ENCODE measurements at places on chromosomes 1 and 21.

- no peak for DNase-seq
These were observed 1.0 kb downstream of the TRMT1L start for GRCh38 chr1:185155600-185156287.

- DNase-seq: no peak
These were observed 13.1 kb downstream of the FAM78B start for GRCh38 chr1:166153525-166154314.

DNA sequence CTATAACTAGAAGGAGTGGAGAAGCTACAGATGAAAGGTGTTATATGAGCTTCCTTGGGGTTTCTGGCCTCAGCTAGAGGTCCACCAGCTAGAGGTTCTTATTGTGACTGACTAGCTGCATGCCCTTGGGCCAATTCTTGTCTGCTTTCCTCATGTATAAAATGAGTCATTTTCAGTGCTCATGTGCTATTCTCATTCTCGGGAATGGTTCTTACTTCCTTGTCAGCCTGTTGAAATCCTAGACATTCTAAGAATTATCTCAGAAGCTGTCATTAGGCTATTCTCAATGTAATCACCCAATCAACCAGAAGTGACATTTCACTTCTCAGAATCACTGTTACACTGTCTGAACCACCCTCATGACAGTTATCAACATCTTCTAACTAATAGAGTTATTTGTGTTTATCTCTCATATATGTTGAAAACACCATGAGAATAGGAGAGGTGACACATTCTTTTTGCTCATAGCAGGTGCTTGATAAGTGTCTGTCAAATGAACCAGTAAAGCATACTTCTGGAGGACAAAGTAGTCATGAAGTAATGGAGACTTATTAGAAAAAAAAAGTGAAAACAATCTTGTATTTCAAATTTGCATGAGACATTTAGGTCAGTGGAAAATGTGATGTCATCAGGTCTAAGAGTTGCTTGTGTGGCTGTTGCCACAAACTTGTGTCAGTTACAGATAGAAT lies 122.8 kb upstream of the IVNS1ABP start:
- DNase-seq: peak; percentile 82

- no peak for DNase-seq
These were observed 10.1 kb downstream of the H6PD start for GRCh38 chr1:9244501-9245229.

DNA sequence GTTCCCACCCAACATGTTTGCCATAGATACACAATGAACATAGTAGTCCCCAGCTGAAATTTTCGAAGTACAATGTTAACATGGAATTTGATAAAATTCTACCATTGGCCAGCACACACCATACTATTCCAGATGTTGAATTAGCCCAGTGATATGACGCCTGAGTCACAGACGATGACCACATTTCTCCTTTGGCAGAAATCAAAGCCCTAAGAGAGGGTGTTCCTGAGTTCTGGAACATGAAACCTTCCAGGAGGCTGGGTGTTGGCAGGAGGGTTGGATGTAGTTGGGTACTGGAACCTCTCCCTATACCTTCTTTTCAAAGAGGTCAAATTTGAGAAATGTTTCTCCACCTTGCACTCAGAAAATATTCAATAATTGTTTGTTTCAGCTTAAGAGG lies 37.8 kb downstream of the LPAR3 start:
- no peak for DNase-seq

DNA sequence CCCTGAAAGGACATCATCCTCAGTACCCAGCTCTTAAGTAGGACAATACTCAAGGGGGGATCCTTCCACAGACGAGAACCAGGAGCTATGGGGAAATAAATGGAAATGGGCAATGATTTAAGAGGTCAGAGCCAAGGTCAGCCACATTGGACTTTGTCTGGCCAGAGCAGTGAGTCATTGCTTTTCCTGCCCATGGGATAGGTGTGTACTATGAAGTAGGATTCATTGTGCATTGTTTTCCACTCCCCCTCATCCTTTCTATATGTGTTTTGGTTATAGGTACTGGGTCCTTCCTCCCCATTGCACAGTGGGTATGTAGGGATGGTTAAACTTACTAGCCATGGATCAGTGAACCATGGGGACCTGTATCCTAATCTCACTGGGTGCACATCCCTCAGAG lies 328.9 kb upstream of the USP25 start:
- no peak for DNase-seq

DNA sequence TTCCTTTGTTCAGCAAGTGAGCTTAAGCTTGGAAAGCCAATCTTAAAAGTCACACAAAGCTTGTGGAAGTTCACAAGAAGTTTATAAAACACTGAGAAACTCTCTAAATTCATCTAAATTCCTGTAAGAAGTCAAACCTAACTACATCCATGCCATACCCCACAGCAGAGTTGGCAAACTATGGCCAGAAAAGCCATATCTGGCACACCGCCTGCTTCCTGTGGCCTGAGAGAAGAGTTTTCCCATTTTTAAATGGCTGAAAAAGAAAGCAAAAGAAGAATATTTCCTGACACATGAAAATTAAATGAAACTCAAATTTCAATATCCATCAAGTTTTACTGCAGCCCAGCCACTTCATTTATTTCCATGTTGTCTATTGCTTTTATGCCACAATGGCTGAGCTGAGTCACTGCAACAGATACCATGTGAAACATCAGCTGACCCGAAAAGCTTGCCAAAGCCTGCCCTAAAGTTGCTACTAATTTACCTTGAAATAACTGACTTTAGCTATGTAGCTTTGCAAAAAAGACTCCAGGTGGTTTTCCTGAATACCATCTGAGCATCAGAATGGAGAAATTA lies 237.1 kb downstream of the SLC45A1 start:
- DNase-seq: no peak

DNA sequence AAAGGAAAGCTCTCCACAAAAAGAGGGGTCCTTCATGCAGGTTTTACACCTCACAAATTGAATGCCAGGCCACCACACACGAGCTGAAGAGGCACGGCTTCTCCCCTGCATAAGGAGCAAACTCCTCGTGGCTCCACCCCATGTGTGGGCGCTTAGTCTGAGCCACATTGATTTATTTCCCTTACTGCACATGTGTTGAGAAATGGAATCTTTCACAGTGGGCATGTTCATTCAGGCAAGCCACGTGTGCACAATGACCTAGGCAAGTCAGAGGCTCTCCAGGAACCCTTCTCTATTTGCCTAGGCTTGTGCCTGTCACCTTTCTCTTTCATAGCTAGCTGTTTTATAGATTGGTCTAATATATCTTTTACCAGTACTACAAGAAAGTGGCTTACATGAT lies 120.5 kb downstream of the LTN1 start:
- no peak for DNase-seq

DNA sequence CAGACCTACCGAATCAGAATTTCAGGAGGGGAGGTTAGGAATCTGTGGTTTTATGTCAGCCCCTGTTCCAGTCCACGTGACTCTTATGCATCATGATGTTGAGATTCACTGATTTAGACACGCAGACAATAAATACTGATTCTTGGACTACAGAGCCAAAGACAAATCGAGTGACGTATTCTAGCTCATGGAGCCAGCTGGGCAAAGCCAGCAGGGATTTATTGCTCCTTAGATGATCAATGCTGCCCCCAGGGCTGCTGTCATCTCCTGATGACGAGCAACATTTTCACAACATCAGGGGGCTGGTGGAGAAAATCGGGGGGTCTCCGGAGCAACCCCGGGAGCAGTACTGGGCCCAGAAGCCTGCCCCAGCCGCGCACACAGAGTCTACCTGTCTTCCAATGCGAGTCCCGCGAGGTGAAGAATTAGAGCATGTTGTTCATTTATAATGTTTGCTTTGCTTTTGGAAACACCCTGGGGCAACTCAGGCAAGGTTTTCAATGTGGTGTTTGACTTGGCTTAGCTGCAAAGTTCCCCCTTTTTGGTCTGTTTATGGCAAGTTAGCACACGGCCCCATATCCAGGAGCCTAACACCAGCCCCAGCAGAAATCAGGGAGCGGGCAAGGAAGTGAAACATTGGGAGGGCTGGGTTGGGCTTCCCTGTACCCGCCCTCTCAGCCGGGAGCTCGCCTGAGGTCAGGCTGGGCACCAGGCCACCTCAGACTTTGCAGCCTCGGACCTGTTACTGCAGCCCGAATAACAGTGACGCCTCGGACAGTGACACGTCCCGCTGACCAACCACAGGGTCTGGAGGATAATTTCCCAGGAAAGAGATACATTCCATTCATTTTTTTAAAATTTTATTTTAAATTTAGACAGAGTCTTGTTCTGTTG lies 19.9 kb upstream of the CLDN14 start:
- no peak for DNase-seq

DNA sequence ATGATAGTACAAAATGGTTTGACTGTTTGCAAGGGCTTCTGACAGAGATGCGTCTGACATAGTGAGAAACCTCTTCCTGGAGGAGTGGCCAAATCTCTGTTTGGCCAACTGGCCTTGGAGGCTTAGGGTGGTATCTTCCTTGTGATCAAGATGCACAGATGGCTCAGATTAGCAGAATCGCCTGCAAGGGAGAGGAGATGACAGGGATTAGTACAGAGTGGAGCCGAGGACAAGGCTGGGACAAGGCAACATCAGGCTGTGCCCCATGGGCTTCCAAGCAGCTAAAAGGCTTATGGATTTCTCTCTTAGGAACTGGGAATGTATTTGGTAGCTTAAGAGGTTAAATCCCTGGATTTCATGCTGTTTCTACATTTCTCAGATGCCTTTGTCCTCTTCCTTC lies 379.1 kb downstream of the SIPA1L2 start:
- DNase-seq: no peak

DNA sequence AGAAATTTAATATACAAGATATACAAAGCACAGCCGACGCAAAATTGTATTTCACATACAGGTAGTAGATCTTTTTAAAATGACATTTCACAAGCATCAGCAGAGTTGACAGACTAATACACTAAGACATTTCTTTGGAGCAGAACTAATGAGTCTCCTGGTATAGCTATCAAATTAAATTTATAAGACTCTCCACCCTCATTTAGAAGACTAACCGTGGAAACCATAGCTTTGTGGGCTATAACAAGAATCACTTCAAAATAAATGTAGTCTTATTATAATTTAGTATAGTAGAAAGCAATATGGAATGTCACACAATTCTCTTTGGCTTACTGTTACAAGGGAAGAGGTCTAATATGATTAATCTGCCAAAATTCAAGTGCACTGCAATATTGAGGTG lies 204.9 kb downstream of the VAV3 start:
- DNase-seq: no peak

DNA sequence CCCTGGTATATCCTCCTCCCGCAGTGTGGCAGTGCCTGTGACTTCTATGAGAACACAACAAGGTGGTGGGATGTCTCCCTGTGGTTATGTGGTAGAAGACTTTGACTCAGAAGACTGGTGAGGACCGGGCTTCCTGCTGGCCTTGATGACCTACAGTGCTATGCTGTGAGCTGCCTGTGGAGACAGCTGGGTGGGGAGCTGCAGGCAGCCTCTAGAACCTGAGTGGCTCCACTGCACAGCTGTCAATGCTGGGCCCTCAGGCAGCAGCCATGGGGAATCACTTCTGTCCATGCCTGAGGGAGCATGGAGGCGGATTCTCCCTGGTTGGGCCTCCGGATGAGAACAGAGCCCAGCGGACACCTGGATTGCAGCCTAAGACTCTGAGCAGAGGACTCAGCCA lies 14.9 kb downstream of the SLC1A7 start:
- DNase-seq: peak; percentile 65

- DNase-seq: no peak
These were observed at the start of gene TMPRSS2 for GRCh38 chr21:41507521-41508414. Gene TMPRSS2, minus strand, starts transcription at chr21:41508158. Its CDS starts 10,025 bp downstream, at chr21:41498133.

GRCh38 chr1:107941123-107941522 lies 23.9 kb downstream of the VAV3 start:
- no peak for DNase-seq

DNA sequence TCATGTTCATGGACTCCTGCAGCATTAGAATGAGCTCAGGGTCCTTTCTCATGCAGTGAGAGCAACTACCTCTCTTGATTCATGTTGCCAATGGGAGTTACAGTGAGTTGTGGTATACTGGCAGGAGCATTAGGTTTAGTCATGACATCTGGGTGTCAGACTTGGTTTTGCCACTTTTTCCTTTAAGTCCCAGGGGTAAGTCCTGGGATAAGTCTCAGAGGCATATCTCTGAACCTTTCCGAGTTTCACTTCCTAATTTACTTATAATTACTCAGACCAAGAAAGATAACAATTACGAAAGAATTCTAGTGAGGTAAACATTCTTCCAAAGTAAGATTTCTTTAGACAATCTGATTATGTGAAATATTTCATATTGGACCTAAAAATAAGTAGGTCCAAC lies 606.0 kb downstream of the SMYD3 start:
- no peak for DNase-seq

GRCh38 chr1:204104331-204105130 lies 31.6 kb downstream of the SOX13 start:
- peak; percentile 51 for DNase-seq

GRCh38 chr1:224298346-224299330 lies 31.3 kb downstream of the NVL start:
- DNase-seq: no peak

GRCh38 chr1:27368869-27369582 lies 2.3 kb upstream of the MAP3K6 start:
- DNase-seq: no peak

DNA sequence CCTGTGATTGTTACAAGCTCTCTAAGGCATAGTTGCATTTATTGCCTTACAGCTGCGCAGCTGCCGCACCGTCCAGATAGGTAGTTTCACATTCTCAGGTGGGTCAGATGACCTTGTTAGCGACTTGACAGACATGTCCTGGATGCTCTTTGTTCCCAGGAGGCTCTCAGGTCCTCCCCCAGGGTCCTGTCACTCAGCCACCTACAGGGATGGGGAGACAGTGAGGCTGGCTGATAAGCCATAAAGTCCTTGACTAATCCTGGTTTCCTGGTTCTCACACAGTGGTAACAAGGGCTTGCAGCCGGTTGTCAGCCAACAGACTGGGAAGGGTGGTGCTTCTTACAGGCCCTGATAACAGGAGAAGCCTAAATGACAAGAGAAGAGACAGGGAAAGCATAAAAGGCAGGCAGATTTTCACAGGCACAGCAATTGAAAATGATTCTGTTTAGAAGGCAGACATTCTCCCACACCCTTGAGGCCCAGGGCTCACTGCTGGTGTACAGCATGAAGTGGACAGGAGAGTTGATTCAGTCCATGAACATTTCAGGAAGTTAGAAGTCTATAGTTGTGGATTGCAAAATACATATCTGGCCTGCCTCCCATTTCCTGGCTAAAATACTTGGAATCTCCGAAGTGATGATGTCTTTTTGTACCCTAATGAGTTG lies 2.9 kb downstream of the ARF1 start:
- no peak for DNase-seq

DNA sequence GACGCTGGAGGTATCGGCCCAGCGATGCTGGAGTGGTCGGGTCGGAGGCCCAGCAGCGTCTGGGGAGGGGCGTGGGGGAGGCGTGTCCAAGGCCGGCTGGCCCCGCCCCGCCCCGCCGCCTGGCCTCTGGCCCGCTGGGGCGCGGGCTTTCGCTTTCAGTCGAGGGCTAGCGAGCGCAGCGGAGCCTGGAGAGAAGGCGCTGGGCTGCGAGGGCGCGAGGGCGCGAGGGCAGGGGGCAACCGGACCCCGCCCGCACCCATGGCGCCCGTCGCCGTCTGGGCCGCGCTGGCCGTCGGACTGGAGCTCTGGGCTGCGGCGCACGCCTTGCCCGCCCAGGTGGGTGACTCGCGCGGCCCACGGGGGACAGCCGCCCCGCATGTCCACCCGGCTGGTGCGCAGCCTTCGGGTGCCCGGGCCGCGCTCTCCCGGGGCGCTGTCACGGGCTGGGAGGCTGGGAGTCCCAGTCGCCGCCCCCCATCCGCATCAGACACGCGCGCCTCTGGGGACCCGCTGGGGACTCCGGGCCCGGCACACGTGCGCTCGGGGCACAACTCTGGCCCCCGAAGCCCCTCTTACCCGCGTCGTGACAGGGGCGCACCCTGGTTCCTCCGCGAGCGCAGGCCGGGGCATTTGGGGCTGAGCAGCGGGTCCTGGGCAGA lies at the start of gene TNFRSF1B:
TNFRSF1B (plus strand) TSS at position 158 of the 659 bp plus-strand sequence; CDS start at position 259, 101 bp downstream.
- DNase-seq: peak; percentile 79
